ENCODE measurements at places on chromosomes 12 and 14. TPM values are rescaled to one million over a fixed set of nuclear protein-coding genes. Genes with fewer than 3 reads are reported as not detected.
A peak's percentile ranks its signal among the peaks of the same experiment; 100 is the strongest.

DNA sequence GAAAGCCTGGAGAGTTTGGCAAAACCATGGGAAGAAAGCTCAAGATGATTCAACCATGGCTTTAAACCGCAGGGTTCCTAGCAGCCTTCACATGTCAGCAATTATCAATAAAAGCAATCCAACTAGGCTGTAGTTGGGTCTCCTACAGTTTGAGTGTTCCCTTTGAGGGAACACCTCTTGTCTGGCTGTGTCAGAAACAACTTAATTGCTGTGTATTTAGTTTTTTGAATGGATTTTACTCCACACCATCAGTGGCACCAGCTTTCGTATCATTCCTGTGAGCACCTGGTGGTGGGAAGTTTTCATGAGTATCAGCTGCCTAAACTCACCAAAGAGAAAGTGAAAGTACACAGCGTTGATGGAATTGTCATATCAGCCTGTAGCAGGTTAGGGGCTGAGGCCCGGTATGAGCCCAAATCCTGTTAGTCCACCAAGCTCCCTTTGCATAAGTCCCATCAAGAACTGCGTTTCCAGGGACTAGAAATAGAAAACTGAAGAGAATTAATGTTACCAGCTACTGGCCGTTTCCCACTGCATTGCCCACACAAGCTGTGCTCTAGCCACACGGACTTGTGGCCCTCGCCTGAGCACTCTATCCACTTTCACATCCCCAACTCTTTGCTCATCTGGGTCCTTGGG is 10.9 kb upstream of the IL26 start:
- no peaks in the 10 kb centered on the region for H3K4me1 ChIP-seq
- H3K36me3 ChIP-seq, result no peaks in the 10 kb centered on the region
- DNase-seq, result no peak
- no peaks in the 10 kb centered on the region for H3K27me3 ChIP-seq
- H3K4me3 ChIP-seq, result no peak overlapping the region

DNA sequence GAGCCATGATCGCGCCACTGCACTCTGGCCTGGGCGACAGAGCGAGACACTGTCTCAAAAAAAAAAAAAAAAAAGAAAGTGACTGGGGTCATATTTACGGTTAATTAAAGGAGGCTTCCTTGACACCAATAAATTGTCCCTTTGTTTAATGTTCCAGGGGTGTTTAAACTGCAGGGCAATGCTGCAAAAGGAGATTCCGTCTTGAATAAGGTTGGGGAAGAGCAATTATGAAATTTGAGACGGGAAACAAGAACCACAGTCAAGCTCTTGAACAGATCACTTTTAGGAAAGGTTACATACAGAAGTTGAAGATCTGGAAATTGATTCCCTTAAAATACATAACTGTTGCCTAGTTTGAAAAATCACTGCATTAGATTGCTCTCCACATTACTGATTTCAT is 292.9 kb downstream of the DAD1 start:
- DNase-seq, result no peak
- H3K36me3 ChIP-seq, result no peaks in the 10 kb centered on the region
- H3K4me3 ChIP-seq, result no peak overlapping the region
- H3K4me1 ChIP-seq, result peaks cover 48% of the 10 kb centered on the region
- H3K27me3 ChIP-seq, result no peaks in the 10 kb centered on the region

DNA sequence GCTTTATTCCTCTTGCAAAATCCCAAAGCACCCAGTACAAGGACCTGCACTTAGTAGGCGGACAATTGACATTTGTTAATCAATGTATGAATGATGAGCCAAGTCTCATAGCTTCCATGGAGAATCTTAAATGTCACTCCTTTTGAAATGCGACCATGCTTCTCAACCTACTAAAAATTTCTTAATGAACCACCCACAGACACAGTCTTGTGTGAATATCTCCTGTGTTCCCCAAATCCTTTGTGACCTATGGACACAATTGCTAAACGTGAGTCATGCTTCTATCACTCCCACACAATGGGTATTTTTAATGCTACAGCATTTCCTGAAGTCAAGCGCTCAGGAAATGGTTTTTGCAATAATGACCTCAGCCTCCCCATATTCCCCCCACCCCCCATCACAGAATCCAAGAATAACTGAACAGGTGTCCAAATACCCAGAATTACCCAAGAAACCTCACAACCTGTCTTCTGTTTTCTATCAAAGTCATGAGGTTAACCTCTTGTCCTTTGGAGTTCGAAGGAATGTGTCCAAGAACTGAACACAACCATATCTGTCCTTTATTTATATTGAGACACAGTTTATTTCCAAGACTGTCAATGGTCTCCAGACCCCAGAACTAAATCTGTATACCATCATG is 163.6 kb upstream of the PLEKHG7 start:
- no peaks in the 10 kb centered on the region for H3K27me3 ChIP-seq
- no peak for DNase-seq

Gene KRT78
- not detected for total RNA-seq

- H3K36me3 ChIP-seq, result no peaks in the 10 kb centered on the region
- no peaks in the 10 kb centered on the region for H3K4me1 ChIP-seq
- DNase-seq, result no peak
- no peak overlapping the region for H3K27ac ChIP-seq
- H3K4me3 ChIP-seq, result no peak overlapping the region
These were observed 188.9 kb downstream of the NPAS3 start for GRCh38 chr14:33127531-33127930.

Gene SLCO1C1
- not detected for total RNA-seq

GRCh38 chr12:96015672-96016071 is 19.5 kb upstream of the HAL start:
- DNase-seq, result peak; percentile 47
- H3K27ac ChIP-seq, result no peak overlapping the region
- no peak overlapping the region for H3K4me3 ChIP-seq
- H3K4me1 ChIP-seq, result no peaks in the 10 kb centered on the region
- H3K27me3 ChIP-seq, result no peaks in the 10 kb centered on the region
- no peaks in the 10 kb centered on the region for H3K36me3 ChIP-seq

DNA sequence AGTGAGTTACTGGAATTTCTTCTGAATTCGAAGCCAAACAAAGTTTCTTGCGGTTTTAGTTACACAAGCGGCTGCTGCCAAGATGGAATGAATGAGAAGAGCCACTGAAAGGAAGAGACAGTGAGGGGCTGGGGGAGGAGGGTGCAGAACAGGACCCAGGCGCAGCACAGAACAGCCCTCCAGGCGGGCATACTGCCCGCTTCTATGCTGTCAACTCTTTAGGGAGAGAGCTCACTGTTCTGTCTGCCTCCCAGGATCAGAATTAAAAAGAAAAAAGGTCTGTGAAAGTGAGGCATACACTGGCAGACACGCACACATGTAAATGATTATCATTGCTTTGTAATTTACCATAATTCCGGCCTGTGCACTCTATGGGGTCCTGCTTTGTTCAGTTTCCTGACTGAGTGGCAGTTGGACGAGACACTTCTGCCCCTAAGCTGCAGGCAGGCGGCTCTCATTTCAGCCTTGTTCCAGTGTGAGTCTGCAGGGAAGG is 231.6 kb downstream of the CACNA1C start:
- no peak overlapping the region for H3K4me3 ChIP-seq
- no peak overlapping the region for H3K27ac ChIP-seq
- DNase-seq, result no peak
- 0 out of 2 replicates have a peak, but pooled peaks cover 2% of the 10 kb centered on the region for H3K27me3 ChIP-seq
- H3K36me3 ChIP-seq, result no peaks in the 10 kb centered on the region

DNA sequence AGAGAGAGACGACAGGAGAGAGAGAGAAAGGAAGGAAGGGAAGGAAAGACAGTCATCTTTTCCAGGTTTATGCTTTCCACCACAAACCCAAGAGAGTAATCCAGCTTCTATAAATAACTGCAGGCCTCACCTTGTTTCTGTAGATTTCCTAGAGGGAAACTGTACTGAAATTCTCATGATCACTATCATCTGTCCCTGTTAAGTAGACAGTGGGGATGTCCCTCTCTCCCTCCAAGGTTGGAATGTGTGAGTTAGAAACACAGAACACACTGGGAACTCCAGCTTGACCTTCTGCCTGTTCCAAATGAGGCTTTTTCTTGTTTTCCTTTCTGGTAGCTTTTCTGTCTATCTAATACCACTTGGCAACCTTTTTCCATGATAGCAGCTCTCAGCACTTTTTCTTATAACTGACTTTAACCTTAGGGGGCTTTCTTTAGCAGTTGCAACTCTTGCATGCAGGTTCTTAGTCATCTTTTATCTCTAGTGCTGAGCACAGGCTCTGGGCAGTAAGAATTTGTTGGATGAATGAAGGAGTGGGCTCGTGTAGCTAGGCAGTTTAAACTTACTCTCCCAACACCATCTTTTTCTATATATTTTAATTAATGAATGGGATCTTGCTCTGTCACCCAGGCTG is 22.8 kb upstream of the FBXO33 start:
- no peaks in the 10 kb centered on the region for H3K27me3 ChIP-seq
- H3K4me3 ChIP-seq, result no peak overlapping the region
- no peak overlapping the region for H3K27ac ChIP-seq

GRCh38 chr12:6373022-6373787 is 2.2 kb downstream of the SCNN1A start:
- H3K36me3 ChIP-seq, result no peaks in the 10 kb centered on the region
- peak overlapping the region; percentile 89 for H3K27ac ChIP-seq
- no peak overlapping the region for H3K4me3 ChIP-seq
- no peak for DNase-seq
- H3K27me3 ChIP-seq, result no peaks in the 10 kb centered on the region

DNA sequence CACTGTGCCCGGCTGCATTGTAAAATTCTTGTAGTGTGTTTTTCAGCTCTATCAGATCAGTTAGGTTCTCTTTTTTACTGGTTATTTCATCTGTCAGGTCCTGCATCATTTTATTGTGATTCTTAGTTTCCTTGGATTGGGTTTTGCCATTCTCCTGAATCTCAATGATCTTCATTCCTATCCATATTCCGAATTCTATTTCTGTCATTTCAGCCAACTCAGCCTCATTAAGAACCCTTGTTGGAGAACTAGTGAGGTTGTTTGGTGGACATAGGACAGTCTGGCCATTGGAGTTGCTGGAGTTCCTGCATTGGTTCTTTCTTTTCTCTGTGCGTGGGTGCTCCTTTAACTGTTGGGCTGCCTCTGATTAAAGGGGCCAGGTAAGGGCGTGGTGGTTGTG is 5.6 kb upstream of the C1S start:
- H3K27me3 ChIP-seq, result no peaks in the 10 kb centered on the region
- H3K4me1 ChIP-seq, result peaks cover 14% of the 10 kb centered on the region
- no peak for DNase-seq
- no peaks in the 10 kb centered on the region for H3K36me3 ChIP-seq
- H3K4me3 ChIP-seq, result no peak overlapping the region
- H3K27ac ChIP-seq, result no peak overlapping the region

Gene SALL2
- 10.9 TPM for total RNA-seq

Gene TBC1D30
- 10.8 TPM for total RNA-seq

DNA sequence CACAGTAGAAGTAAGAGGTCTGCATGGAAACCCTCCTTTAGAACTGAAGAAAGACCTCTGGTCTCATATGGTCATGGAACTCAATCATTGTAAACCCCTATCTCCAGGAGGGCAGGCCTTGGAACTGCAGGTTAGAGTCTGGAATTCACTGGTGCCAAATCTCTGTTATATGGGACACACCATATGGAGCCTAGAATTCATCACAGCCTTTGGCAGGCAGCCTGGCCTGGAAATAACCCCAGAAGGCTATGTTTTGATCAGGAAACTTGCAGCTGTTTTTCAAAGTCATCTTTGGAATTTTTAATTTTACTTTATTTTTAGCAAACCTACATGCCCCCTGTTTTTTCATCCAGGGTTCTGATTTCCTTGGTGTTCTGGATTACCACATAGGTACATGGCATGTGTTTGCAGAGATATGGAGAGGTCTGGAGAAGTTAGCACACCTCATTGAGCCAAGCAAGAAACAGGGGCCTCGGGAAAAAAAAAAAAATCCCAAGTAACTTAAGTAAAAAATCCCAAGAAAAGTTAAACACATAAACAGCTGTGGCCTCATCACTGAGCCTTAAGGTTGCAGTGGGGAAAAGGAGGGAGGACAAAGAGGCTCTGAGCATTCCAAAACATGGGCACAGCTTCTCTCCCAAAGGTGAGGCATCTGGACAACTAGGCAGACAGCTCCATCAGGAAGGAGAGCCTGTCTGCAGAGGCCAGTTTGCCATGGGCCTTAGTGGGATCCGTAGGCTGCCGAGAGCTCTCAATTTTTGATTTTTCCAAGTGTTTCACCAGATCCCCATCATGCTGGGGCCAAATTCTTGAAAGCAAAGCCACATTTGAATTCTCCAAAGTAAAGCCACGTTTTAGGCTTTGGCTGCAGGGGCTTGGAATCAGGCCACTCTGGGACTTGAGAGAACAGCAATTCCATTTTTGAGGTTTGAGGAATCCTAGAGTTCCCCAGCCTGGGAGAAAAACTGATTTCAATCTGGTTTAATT is 339.6 kb upstream of the TBX3 start:
- H3K27ac ChIP-seq, result no peak overlapping the region
- H3K4me1 ChIP-seq, result no peaks in the 10 kb centered on the region
- H3K27me3 ChIP-seq, result no peaks in the 10 kb centered on the region

Gene SRRM4
- not detected for total RNA-seq

DNA sequence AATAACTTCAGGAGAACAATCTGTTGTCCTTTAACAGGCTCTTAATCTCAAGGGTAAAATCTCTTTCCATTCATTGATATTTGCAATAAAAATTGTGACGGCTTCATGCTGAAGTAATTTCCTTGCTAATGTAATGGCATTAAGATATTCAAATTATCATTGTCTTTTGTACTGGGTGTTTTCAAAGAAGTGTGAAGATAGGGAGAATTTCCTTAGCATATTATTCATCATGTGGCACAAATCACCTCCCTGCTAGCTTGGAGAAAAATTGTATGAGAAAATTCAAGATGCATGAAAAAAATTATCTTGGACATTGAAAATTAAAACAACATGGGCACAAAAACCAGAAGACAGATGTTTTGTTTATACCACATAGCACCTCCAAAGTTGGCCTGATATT is 63.6 kb upstream of the ARID2 start:
- no peak overlapping the region for H3K4me3 ChIP-seq
- peaks cover 14% of the 10 kb centered on the region for H3K4me1 ChIP-seq
- H3K27ac ChIP-seq, result no peak overlapping the region
- no peaks in the 10 kb centered on the region for H3K27me3 ChIP-seq
- H3K36me3 ChIP-seq, result no peaks in the 10 kb centered on the region

Gene SDR9C7
- total RNA-seq, result not detected

- no peaks in the 10 kb centered on the region for H3K27me3 ChIP-seq
- no peak for DNase-seq
- H3K36me3 ChIP-seq, result no peaks in the 10 kb centered on the region
These were observed 37.2 kb downstream of the TNFAIP2 start for GRCh38 chr14:103160321-103161053.

DNA sequence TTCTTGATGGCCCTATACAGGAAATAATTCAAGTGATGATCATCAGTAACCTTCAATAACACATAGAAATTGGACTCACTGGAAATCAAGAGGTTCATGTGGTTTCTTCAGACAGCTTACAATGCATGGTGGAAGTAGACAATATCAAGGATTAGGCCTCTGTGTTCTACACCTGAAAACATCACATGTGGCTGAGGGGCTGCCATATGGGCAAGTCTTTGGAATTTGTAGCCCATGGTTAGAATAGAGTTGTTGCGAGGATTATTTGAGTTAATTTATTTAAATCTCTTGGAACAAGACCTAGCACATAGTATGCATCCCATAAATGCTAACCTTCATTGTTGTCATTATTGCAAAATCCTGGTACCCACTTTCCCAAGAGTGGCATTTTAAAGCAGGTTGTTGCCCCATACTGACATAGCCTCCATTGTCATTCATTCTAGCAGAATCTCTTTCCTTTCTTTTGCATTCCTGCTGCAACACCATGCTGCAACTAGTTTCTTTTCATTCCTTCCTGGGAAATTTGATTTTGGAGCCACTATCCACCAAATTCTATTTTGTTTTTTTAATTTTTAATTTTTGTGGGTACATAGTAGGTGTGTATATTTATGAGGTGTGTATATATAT is 352.7 kb upstream of the NAV3 start:
- H3K27me3 ChIP-seq, result no peaks in the 10 kb centered on the region
- H3K4me3 ChIP-seq, result no peak overlapping the region
- H3K36me3 ChIP-seq, result no peaks in the 10 kb centered on the region

Gene TPH2
- total RNA-seq, result not detected
